ENCODE measurements at places on chromosomes 16 and 17.

DNA sequence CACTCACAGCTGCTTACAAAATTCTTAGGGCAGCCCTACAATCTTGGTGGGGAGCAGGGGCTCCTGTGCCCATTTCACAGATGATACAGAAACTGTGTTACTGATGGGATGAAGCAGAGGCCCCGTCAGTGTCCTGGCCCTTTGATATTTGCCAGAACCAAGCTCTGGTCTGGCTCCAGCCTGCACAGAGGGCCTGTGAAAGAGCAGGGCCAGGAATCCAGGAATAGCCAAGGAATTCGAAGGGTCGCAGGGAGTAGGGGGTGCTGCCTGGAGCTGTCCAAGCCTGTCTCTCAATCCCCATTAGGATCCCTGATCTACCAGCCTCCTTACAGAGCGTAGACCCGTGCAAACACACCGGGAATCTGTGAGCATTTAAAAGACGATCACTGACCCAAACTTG is 86.3 kb upstream of the RCVRN start:
- DNase-seq: no peak

DNA sequence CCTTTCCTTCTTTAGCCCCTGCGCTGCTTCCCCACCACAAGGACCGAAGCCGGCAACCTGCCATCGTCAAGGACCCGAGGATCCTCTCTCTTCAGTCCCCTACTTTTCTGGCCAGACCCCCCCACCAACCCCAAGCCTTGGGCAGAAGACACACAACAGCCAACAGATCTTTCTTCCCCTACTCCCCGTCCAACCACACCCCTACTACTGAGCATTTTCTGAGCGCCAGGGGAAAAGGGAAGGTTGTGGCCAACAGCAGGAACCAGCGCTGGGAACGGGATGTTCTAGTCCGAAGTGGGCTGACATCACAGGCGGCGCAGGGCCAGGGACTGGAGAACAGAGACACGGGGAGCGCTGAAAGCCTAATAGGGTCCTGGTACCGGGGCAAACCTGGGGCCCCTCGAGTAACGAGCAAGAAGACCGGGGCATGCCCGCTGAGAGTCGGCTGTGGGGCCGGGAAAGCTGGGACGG is 528 bp downstream of the PER1 start:
- peak; percentile 47 for DNase-seq

GRCh38 chr17:49565948-49566491 is 9.7 kb upstream of the NXPH3 start:
- DNase-seq: no peak

GRCh38 chr17:15742921-15743320 is 10.8 kb downstream of the TBC1D26 start:
- no peak for DNase-seq

DNA sequence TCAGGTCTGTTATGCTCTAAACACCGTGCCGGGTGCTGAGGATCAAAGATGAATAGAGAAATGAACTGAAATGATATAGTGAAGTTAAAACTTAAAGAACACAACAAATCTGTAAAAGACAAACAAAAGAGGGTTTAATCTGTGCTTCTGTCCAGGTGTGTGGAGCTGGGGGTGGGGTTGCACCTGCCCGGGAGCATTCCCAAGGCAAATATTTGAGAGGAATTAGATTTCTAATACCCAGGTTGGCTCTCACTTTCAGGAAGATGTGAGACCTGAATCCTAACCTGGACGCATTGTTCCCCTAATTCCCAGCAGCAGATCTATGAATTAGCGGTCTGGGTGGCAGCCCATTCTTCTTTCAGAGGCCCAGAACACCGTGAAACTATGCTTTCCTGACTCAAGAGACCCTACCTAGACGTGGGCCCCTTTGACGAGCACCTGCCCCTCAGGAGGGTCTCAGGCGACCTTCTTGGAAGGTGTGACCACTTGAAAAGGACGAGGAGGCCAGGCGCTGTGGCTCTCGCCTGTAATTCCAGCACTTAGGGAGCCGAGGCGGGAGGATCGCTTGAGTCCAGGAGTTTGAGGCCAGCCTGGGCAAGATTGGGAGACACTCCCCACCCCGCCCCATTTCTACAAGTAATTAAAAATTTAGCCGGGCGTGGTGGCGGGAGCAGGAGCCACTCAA is 677 bp upstream of the RANGRF start:
- DNase-seq: no peak

DNA sequence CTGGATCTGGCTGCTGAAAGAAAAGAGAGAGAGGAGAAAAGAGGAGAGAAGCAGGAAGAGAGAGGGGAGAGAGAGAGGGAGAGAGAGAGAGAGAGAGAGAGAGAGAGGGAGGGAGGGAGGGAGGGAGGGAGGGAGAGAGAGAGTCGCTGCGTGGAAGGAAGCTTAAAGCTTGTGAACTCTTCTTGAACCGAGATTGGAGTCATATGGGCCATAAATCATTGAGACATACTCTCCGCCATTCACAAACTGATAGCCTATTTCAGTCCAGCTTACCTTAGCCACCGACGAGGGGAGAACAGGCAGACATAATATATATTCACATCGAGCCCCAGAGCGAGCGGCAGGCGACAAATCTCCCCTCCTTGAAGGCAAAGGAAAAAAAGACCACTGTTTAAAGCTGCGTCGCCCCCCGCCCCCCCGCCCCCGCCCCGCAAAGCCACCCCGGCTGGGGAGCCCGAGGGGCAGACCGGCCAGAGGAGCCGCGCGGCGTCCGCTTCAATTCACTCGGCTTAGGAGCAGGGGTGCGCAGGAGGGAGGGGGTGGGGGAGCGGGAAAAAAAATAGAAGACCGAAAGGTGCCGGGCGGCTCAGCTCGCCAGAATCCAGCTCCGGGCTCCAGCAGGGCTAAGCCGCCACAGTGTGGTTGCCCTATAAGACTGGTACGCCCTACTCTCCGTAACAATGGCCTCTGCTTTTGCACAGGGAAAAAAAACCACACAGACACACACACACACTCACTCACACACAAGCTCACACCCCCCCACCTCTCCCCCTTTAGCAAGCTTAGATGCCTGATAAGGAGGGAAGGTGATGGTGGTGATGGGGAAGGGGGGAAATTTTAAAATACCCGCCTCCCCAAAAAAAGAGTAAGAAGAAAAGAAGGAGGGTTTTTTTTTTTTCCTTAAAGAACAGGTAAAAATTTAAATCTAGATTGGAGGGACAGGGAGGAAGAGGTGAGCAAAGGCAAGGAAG is 10.6 kb upstream of the HOXB2 start:
- DNase-seq: no peak

DNA sequence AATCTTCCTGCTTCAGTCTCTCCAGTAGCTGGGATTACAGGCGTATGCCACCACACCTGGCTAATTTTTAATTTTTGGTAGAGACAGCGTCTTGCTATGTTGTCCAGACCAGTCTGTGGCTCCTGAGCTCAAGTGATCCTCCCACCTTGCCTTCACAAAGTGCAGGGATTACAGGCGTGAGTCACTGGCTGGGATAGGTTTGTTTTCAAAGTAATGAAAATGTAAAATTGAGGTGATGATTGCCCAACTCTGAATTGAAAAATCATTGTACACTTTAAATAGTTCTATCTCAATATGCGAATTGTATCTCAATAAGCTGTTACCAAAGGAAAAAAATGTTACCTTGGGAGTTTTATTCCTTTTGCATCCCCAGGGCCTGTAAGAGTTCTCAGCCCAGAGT is 1.2 kb upstream of the AMFR start:
- no peak for DNase-seq

DNA sequence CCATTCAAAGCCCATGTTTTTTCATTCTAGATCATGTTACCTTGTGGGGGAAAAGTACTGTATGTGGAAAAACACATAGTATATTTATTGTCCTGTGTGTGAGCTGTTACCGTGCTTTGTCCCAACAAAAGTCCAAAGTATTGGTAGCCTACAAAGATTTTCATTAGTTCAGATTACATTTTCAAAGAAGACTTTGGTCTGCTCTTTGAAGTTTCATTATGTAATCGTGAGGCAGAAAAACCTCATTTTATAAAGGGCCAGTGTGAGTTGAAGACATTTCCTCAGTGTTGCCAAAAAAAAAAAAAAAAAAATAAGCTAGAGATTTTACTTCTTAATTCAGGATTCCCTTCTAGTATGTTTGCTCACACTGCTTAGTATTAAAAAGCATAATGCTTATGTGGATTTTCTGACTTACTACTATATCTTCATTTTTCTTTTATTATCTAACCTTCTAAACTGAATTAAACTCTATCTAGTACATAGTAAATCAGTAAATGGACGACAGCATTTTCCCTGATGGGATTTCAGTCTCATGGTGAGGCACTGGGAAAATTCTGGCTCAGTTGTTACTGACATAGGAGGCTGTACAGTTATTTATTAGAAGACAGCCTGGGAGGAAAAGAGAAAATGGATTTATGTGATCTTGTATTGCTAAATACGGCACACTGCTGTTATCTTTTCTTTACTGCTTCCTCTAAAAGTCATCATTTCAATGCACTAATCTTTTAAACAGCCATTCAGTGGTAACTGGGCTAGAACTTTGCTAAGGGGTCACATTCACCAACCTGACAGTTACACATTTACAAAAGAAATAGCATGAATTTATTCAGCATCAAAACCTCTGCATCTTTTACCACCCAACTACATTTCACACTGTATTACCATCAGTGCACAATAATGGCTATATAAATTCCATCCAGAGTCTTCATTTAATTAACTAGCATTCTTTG is 100.6 kb downstream of the STXBP4 start:
- DNase-seq: no peak

DNA sequence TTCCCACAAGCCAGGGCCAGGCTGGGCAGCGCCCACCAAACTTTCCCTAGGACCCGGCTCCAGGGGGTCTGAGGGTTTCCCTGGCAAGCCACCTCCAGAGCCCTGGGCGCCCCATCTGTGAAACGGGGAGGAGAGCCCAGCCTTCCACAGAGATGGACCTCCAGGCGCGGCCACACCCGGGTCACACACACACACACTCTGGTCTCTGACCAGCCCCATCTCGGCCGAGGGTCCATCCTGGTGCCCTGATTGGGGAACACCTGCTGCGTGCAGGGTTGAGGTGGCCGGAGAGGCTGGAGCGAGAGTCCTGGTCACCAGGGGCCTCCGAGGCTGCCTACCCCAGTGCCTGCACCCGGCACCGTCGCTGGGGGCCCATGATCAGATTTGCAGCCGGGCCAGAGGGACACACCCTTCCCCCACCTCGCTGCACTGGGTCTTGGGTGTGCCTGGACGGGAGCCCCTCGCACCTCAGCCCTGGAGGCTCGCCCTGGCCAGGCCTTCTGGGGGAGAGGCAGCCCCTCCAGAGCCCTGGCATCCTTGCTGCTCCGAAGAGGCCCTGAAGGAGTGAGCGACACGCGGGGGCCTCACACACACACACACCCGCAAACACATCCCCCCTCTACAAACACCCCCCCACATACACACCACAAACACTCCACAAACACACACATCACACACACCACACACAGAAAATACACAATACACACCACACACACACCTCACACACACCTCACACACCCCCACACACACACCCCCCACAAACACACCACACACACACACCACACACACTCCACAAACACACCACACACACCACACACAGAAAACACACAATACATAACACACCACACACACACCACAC is 29.7 kb downstream of the SLC25A10 start:
- DNase-seq: no peak

DNA sequence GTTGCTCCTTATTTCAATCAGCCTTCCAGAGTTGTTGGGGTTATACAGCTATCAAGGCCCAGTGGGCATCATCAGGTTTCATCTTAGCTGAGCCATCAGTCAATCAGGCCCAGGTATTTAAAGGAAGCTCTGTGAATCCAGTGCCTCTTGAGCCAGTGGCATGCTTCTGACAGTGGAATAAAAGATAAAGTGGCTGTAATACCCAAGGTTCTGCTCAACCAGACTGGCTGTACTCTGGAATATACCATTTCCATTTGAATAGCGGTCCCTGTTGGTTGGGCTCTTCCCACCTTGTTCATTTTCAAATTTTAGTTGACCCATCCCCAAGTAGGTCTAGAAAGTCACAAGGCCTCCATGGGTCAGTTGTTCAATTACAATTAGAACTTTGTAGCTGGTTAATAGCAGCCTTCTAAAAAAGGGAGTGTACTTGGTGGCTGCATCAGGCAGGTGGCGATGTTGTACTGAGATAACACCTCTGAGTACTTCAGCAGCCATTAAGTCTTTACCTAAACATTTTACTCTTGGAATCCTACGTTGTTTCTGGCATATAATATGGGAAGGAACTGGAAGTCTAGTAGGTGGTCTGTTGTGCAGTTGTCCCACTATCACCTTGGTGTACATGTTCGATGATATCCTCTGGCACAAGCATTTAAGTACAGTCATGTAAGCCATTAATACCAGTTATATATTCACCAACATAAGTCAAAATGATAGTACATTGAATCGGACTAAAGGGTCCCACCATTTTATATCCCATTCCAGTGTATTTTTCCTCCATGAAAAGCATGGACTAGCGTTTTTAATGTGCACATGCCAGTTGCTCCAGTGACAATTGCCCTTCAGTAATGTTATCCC is 294.1 kb downstream of the BCAS3 start:
- peak; percentile 19 for DNase-seq

DNA sequence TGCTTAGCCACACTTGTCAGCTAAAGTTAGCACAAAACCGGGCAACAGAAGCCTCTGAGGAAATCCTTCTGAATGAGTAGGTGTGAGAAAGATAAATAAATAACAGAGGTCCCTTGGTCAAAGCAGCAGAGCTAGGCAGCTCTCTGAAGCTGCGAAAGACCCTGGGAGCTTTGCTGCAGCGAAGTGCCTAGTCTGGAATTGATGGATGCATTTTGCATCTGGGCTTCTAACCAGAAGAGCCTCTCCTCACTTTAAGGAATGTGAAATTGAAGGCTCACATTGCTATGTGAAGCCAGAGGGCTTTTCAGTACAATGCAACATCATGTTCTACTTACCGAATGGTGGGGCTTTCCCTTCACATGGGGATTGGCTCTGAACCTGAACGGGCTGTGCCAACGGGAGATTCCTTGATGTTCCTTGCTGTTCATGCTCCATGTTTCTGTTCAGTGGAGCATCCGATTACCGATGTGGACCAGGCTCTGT is 274.6 kb downstream of the HS3ST3B1 start:
- no peak for DNase-seq

DNA sequence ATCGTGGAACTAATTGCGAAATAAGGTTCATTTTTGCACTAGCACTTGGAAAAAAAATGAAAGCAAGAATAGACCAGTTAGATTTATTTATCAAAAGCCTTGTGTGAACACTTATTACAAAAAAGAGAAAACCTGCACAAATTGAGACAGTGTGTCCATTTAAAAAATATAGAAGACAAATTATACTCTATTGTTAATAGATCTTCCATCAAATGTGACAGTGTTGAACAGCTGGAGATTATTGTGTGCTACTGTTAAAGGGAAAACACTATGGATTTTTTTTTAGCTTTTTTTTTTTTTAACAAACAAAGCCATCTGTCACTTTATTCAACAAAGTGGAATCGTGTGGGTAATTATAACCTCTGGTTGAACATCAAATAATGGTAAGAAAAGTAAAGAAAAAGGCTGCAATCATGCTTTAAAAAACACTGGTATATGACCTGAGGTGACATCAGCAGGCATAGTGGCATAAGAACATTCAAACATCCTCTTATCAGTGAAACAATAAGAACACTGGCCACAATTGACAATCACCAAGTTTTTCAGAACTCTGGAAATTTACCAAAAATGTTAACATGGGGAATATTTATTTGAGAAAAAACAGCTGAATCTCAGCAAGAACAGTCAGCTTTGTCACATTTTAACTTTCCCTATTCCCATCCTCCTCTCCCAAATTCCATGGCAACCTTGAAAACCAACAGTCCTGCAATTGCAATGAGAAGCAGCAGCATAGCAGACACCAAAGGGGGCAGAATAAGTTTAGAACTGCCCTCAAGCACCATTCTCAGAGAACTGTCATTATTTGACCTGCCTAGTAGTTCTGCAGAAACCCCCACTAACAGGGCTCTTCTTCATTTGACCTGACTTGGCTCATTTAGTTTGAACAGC is 442.3 kb upstream of the MON1B start:
- DNase-seq: no peak

- DNase-seq: no peak
Observed at GRCh38 chr17:1047177-1047878, 50.4 kb downstream of the TIMM22 start.

Data from stimulated activated CD4-positive, alpha-beta T cell treated with anti-CD3 and anti-CD28 coated beads, Interleukin-2, amount 100 ng/mL, for 24 hours (primary cell).